ENCODE measurements at places on chromosomes 12 and 14.

GRCh38 chr14:99616832-99617800 lies 13.1 kb upstream of the CCDC85C start:
- DNase-seq, result no peak

- DNase-seq, result no peak
Measured at GRCh38 chr14:100788517-100788916, 37.4 kb upstream of the MEG3 start.

- DNase-seq, result peak; percentile 42
Measured at GRCh38 chr12:89117448-89118034, 234.8 kb downstream of the DUSP6 start.

GRCh38 chr14:65079201-65079600 lies 23.1 kb downstream of the MAX start:
- no peak for DNase-seq

GRCh38 chr12:5582018-5582417 lies 150.1 kb downstream of the NTF3 start:
- no peak for DNase-seq

- no peak for DNase-seq
Measured at GRCh38 chr12:92439420-92439805, 263.4 kb upstream of the PLEKHG7 start.

DNA sequence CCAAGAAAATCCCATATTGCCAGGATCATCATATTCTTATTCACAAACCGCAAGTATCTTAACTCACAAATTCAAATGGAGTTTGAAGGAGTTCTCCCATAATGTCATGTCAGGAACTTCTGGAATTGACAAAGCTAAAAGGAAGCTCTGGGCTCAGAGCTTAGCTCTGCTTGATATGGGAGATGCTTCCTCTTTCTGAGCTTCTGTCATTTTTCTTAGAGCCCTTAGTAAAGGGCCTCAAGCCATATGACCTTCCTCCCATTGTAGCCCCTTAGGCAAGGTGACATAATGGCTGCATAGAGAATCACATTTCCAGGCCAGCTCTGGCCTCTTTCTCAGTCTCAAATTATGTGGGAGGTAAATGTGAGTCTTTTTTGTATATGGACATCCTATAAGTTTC lies 40.9 kb downstream of the SLC4A8 start:
- no peak for DNase-seq

DNA sequence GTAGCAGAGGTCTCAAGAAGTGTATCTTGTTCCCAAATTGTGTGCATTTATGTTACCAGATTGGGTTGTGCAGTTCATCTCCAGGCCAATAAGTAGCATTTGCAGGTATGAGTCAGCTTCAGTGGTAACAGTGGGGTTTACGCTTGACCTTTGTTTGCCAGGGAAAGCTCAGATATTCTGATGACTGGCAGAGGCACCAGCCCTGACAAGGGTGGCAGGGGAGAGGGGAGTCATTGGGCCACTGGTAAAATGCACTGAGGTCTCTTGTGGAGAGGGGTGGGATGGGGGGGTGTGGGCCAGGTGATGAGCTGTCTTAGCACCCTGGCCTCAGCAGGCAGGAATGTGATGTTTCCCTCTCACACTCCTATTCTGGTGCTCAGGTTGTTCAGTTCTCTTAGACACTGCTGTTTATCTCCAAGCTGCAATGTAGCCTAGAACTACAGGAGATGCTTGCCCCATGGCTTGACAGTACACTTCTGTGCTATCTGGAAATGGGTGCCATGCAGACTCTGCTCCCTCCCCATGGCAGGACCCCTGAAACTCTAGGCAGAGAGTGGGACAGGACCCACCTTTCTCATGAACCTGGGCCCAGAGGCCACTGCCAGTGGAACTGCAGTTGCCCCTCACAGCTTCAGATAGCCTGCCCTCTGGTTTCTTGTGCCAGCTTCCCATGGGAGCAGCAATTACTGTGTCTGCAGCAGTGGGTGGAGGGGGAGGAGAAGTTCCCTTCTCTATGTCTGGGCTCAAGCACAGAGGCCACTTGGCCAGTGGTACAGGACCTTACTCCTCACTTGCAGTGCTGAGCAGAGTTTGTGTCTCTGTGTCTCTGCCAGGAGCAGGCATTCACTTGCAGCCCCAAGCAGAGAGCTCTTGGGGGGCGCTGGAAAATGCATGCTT lies 31.9 kb downstream of the USP15 start:
- DNase-seq, result no peak

DNA sequence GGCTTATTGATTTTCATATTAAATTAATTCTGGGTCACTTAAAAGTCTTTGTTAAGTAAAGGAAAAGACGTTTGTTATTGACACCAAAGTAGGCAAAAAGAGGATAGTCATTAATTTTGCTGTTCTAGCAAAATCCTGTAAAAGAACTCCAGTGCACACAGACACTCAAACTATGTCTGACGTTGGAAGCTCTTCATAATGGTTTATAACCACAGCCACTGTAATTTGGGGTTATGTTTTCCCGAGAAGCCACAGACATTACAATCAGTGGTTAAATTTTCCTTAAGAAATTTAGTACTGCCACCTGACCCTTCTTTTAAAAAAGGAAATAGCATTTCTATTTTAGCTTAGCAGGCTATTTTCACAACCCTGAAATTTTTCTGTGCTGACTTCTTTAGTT lies 267.5 kb downstream of the CCDC91 start:
- no peak for DNase-seq

GRCh38 chr14:89469210-89470198 lies 52.5 kb upstream of the FOXN3 start:
- DNase-seq, result no peak

DNA sequence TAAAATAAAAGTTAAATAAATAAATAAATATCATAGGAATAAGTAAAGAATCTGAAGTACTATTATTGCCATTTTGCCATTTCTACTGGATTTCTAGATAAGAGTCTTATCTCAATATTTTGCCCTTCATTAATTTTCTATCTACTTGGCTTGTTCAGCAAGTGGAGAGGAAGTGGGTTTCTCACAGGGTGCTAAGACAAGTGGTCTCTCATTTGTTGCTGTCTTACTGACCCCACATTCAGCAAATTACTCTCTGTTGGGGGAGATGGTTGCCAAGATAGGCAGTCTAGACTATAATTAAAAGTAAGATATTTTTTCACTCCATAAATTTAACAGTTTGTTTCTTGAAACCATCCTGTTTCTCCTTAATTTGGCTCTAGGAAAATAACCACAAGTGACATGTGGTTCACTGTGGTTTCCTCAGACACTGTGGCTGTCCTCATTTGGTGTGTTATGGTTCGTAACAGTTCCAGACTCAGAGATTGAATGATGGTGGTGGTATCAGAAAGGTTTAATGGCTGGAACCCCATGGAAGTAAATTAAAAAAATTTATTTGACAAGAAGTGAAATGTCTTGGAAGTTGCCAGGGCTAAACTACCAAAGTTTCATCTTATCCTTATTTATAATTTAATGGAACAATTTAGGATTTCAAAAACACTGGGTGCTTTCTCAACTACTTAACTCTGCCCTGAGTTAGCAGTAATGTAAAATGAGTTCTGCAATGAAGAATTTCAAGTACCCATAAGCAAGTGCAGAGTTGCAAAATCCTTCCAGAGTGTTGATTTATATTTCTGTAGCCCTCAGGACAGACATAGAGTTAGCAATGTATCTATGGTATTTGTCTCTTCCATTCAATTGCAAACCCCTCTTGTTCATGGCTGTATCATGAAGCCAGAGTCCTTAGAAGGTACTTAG lies 214.8 kb downstream of the MSRB3 start:
- no peak for DNase-seq

DNA sequence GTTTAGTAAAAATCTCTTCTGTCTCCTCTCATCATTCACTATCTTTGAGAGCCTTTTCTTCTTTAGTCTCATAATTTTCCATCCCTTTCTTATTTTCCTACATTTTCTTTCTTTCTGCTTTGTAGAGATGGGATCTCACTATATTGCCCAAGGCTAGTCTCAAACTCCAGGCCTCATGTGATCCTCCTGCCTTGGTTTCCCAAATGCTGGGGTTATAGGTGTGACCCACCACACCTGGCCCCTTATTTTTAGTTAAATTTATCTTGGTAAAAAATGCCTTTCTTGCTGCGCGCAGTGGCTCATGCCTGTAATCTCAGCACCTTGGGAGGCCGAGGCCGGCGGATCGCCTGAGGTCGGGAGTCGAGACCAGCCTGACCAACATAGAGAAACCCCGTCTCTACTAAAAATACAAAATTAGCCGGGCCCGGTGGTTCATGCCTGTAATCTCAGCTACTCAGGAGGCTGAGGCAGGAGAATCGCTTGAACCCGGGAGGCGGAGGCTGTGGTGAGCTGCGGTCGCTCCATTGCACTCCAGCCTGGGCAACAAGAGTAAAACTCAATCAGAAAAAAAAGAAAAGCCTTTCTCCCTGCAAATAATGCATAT lies 996 bp downstream of the SLC2A3 start:
- no peak for DNase-seq

DNA sequence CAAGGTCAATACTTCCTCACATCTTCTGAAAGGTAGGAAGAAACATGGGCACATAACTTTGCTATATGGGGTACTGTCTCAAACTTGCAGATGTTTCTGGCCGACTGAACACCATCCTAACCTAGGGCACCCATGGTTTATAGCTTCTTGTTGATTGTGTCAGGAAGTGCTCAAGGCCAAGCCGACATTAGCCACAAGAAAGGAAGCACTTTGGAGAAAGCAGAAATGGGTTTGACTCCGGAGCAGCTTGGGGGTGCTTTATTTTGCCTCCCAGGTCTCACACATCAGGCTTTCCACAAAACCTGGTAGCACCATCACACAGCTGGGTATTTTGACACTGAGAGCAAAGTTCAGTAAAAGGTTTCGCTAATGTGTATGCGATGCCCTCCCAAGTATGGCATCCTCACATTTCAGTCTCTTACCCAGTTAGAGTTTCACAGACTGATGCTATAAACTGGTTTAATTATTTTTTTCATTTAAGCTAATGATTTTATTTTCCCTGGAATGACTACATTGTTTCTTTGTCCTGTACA lies 25.2 kb upstream of the BHLHE41 start:
- DNase-seq, result no peak

GRCh38 chr14:32367516-32367915 lies 38.4 kb downstream of the AKAP6 start:
- no peak for DNase-seq

GRCh38 chr14:55965851-55966250 lies 152.4 kb upstream of the PELI2 start:
- DNase-seq, result no peak

DNA sequence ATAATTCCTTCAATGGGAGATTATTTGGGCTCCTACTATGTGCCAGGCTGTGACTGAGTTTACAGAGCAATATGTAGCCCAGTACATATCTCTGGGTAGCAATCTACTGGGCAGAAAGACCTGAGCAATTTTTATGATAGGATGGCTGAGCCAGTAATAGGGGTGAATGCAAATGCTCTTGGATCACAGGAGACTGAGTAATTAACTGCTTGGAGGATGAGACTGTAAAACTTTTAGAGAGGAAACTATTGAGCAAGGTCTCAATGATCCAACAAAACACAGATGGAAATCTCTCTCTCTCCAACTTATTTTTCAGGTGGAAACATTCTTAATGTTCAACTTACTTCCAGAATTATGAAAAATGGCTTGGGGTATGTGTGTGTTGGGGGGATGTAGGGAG lies 402.2 kb downstream of the AEBP2 start:
- no peak for DNase-seq

- no peak for DNase-seq
Measured at GRCh38 chr14:52834440-52834842, 43.0 kb upstream of the GNPNAT1 start.

- no peak for DNase-seq
Measured at GRCh38 chr14:49212721-49213120, 373.5 kb downstream of the RPS29 start.

DNA sequence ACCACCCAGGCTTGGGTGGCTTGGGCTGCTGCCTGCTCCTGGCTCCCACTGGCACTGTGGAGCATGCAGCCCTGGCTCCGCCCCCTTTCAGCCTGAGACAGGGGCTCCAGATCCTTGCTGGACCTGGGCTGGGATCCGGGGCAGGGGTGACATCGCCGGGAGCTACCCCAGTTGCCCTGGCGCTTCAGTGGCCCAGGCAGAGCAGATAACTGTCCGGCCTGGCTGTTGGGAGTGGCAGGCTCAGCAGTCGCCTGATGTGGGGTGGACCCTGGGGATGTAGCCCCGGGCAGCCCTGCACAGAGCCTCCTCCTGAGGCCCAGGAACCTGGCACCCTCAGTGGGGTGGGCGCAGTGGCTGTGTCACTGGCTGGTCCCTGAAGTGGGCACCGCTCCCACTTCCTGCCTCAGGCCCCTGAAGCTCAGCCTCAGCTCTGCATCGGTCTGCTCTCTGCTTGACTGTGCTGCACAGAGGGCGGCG lies 57.9 kb downstream of the FUT8 start:
- DNase-seq, result no peak

DNA sequence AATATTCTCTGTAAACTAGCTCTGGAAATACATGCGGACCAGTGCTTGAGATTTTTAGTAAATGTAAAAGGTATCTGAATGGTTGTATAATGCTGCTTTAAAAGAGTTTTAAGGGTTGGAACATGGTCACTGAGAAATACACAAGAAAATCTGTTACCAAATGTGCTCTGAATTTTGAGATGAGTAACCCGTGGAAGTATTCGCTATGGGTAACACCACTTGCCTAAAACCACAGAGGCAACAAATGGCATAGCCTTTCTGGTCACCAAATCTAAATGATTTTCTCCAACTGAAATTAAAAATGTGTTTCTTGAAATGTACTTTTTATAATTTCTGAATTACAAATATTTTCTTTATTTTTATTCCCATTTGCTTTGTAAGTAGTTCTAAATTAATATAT lies 745.7 kb downstream of the DIO2 start:
- no peak for DNase-seq

GRCh38 chr12:127431594-127431993 lies 835.4 kb upstream of the TMEM132C start:
- no peak for DNase-seq

- no peak for DNase-seq
Measured at GRCh38 chr12:14655284-14655683, 41.1 kb downstream of the GUCY2C start.

GRCh38 chr12:44223736-44224135 lies 387.9 kb downstream of the TMEM117 start:
- no peak for DNase-seq

Data from colonic mucosa (tissue), 4 donors.